Epithelial cell of prostate (primary cell): ENCODE measurements at places on chromosomes 3 and 15.

GRCh38 chr3:100613721-100614390 lies 4.5 kb downstream of the ADGRG7 start:
- DNase-seq, result no peak

DNA sequence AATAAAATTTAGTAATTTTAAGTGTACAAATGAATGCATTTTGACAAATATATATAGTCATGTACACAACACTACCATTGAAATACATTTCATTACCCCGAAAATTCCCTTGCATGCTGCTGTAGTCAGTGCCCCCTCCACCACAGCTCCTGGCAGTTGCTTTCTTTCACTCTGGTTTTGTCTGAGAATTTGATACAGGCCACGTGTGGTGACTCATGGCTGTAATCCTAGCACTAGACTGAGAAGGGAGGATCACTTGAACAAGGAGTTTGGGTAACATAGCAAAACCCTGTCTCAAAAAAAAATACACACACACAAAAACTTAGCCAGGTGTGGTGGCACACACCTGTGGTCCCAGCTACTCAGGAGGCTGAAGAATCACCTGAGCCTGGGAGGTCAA lies 65.4 kb downstream of the TFRC start:
- DNase-seq, result peak; percentile 27

- DNase-seq, result no peak
Measured at GRCh38 chr3:21405671-21406667, 345.0 kb downstream of the ZNF385D start.

DNA sequence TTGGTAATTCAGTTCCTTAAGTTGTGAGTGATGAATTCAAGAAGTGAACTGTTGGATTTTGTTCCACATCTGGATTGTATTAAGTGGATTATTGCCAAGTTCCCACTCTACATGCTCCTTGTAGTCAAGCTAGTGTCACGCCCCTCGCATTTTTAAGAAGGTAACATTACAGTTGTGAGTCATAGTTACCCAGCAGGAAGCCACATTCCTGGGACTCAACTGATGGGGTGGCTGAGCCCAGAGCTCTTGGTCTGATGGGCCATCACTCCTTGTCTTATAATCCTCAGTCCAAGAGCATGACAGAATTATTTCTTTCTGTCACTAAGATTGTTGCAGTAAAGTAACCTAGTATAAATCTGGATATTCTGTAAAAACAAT lies 102.7 kb downstream of the PTPRG start:
- peak; percentile 12 for DNase-seq

DNA sequence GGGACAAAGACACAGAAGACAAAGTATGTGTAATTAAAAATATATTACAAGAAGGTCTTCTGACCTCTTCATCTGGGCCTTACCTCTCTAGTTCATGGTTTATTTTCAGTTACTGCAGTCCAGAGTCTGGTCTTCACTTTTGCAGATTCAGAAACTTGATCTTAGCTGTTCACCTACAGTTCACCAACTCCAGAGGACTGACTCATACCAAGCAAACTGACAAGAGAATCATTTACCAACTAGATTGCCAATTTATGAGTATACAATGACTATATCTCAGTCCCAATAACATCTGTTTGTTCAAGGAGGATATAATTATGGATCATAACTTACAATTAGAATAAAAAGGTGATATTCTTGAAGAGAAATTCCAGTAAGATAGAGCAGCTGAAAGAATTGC lies 9.0 kb downstream of the P2RY1 start:
- no peak for DNase-seq

- no peak for DNase-seq
Measured at GRCh38 chr15:93027413-93027812, 61.6 kb downstream of the RGMA start.

DNA sequence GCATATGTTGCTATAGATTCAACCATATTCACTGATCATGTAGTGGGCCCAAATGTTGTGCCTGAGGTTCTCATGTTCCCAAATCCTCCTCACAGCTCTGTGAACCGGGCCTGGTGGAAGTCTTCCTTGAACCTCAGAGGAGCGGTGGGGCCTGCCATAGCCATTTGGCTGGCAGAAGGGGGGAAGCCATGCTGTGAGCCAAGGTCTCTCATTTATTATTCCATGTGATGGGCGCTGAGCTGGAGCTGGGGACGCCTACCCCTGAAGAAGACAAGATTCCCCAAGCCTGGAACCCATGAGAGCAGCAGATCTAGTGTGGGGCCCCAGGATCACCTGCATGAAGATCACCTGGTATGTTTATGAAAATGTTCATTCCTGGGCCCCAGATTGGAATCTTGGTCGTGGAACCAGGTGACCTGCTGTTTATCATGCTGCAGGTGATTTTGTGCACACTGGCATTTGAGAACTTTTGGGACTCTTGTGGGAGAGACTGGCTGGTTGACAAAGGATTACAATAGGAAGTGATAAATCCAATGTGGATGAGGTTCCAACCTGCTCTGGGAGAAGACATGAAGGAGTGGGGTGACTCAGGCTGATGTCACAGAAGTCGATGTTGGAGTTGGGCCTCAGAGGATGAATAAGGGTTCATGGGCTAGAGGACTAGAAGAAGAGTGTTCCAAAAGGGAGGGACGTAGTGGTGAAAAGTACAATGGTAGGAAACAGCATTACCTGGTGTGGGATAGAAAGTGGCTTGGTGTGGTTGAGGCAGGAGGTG lies 102.1 kb downstream of the ASB7 start:
- DNase-seq, result peak; percentile 90

DNA sequence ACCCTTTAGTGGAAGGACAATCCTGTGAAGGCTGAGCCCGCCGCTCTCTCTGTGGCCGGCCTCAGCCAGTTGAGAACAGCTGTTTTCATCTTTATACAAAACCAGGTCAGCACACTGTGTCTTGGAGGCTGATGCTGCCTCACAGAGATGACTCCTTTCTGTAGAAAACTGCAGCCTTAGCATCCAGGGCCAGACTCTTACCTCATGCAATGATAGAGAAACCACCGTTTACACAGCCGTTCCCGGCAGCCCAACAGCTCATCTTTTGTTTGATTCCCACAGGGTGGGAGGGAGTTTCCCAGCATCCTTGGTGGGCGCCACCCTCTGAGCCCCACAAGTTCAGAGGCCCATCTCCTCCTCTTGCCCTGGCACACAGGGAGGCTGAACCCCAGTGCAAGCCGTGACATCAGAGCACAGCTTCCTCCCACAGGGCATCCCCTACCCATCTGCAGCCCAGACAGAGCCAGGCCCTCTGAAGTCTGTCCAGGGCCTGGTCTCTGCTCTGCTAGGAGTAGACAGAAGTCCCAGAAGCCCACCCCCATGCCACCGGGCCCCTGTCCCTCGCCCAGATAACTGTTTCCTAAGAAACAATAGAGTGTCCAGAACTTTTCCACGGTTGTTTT lies 105.0 kb downstream of the LRRK1 start:
- no peak for DNase-seq

DNA sequence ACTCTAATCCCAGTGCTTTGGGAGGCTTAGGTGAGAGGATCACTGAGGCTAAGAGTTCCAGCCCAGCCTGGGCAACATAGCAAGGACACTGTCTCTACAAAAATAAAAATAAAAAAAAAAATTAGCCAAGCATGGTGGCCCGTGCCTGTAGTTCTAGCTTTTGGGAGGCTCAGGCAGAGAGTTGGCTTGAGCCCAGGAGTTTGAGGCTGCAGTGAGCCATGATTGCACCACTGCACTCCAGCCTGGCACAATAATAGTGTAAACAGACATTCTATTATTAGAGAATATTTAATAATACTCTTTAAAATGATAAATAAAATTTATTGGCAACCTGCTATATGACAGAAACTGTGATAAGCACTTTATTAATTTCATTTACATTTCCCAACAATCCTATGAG lies 908.9 kb downstream of the TUSC7 start:
- no peak for DNase-seq

DNA sequence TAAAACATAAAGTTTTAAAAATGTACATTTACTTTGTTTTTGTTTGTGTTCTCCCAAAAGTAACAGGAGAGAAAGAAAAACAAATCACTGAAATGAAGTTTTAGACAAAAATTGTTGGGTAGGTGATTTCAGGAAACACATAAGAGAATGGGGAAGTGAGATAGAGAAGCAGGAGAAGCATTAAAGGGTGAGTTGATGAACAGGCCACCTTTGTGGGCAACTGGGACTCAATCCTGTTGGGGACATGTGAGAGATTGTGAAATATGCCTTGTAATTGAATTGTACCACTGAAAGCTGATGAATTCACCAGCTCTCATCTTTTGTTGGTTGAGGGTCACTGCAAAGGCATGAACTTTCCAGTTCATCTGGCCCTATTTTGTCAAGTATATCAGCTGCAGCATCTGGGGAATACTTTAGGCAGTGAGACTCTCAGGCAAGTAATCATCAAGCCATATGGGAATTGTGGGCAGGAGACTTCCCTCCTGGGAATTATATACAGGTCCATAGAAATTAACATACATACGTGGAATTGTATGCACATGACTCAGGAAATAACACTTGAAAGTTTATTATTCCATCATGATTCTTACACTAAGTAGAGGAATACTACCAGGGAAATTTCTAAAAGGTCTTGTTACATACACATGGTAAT lies 181.0 kb downstream of the ZBBX start:
- DNase-seq, result no peak

- DNase-seq, result no peak
Measured at GRCh38 chr15:36608180-36608579, 28.8 kb downstream of the CDIN1 start.
